ENCODE measurements at places on chromosomes 11 and 22. TPM values are rescaled to one million over a fixed set of nuclear protein-coding genes. Genes with fewer than 3 reads are reported as not detected.

- DNase-seq = no peak
These were observed 35.8 kb upstream of the CHRM4 start for GRCh38 chr11:46427364-46427763.

- no peak for DNase-seq
These were observed 151.1 kb upstream of the ISX start for GRCh38 chr22:34914846-34915245.

DNA sequence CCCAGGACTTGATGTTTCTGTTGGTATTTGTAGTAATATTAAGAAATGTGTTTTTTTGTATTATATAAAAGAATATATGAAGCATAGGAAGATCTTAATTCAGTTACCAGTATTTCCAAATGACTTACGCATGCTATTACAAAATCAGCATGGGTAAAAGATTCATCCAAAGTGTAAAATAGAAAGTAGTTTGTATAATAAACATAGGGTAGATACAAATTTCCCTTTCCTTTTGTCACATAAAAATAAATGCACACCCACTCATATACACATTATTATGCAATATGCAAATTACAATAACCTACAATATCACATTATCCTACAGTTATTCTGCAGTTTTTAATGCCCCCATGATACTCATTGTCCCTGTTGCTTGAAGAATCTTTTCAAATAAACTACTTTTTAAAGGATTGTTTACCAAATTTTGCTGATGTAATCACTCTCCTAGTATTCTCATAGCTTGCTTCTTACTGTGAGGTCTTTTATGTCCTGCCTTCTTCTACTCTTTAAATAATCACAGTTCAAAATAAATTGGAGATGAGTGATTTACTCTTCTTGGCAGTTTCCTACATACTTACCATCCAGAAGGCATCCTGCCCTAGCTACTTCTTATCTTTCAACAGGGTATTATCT lies 244.0 kb downstream of the CASP12 start:
- no peak for DNase-seq

DNA sequence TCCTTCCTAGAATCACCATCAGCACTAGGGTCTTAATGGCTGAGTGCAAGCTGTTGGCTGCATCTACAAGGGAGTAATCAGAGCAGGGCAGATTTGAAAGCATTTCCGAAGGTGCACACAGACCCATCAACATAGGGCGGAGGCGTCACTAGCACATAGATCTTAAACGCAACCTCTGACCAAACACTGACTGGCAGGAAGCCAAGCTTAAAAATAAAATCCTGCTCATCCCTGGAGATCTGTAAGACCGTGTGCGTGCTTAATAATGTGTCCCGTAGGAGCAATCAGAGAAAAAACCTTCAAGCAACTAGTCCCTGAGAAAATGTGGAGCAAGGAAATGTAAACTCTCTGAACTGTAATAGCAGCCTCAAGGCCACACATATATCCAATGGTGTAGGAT lies 470.5 kb downstream of the ETS1 start:
- DNase-seq = no peak

DNA sequence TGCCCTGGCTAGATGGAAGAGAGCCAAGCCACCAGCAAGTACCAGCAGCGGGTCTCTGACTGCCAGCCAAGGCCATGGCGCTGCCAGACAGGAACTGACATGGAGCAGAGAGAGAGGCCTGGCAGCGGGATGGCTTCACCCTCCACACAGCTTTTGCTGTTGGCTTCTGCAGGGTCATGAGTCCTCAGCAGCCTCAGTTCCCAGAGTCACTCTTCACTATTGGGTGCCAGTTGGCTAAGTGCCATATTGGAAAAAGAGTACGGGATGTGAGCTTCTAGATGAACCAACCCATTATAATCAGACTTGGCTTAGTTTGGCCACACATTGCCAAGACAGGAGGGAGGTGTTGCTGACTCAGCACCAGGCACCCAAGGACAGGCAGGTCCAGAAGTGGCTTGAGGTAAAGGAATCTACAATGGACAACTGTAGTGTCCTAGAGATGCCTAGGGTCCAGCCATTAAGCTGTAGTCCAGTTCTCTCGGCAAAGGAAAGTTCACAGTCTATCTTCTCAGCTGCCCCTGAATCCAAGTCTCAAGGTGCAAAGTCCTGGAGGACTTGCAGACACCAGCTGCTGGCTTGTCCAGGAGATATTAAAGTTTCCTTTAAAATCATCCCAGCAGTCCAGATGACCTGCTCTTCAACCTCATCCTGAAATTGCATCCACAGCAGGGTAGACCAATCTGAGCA lies 40.7 kb upstream of the POU2AF1 start:
- no peak for DNase-seq

DNA sequence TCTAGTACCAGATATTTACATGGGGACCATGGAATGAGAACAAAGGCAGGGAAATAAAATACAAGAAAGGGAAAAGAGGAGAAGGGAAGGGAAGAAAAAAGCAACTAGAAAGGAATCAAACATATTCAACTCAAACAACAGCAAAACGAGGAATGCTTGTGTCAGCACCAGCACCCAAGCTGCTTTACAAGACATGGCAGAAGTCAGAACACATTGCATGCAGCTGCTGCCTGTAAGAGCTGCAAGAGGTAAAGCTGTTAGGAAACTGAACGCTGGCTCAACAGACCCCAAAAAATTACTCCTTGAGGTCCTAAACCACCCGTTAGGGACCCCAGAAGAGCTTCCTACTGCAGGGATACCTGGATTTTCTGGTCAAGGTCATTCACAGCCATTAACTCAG lies 296.9 kb downstream of the OPCML start:
- DNase-seq = no peak

GRCh38 chr11:88169471-88169870 lies 5.8 kb downstream of the RAB38 start:
- no peak for DNase-seq

DNA sequence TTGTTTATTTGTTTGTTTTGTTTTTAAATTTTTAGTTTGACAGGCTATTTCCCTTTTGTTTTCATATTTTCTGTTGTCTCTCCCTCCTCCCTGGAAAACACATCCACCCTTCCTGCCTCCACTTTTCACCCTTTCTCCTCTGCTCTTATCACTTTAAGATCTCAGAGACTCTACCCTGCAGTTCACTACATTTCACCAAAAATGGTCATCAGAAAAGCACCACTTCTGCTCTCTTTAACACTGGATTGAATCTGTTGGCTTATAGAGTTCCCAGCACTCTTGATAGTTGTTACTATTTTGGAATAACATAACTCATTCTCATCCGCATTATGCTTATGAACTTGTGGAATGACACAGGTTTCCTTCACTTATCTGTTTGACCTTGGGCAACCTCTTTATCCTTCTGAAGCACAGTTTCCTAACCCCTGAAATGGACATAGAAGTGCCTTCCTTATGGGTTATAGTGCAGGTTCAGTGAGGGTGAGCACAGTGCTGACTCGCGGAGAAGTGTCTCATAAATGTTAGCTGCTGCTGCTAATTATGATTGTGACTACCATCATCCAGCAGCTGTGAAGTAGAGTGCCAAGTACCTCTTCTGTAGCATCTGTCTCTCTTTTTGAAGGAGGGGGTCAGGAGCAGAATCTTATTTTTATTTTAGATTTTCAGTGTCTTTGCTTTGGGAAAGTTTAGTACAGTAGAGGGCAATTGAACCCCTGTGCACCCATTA lies 15.0 kb downstream of the TEAD1 start:
- no peak for DNase-seq

GRCh38 chr11:70818351-70818750 lies 420.0 kb downstream of the CTTN start:
- no peak for DNase-seq

DNA sequence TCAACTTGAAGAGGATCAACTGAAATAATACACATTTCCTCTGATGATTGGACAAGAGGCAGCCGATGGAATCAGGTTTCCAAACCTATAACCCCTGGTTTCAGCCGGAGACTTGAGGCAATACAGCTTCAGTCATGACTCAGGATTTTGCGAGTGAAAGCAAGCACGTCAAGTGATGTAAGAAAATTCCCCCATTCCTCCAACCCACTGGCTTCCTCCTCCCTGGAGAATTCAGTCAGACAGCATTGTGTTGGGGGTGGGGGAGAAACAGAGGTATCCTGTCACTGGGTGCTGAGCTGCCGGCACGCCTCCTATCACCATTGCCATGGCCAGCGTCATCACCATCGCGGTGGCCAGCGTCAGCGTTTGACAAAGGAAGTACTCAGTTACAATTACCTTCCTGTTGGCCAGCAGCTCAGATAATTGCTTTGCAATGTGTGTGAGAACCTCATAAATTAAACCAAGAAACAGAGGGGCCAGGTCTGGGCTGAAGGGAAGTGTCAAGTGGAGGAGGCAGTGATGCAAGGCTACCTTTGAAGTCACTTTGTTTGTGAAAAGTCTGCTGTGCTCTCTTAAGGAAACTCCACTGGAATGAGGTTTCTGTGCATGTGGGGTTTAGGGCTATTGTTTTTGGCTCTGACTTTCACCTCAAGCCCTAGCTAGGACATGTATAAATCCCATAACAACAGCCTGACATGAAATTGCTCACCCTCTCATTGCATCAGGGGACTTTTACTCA lies 50.2 kb downstream of the LIF start:
- peak; percentile 36 for DNase-seq

NAT10 gene
- total RNA-seq = 59.6 TPM

NAGA gene
- total RNA-seq = 1.8 TPM

SLC16A8 gene
- total RNA-seq = not detected

PNPLA5 gene
- not detected for total RNA-seq

RNH1 gene
- 145 TPM for total RNA-seq
